ENCODE measurements at places on chromosomes 1 and 21.
A peak's percentile ranks its signal among the peaks of the same experiment; 100 is the strongest.

DNA sequence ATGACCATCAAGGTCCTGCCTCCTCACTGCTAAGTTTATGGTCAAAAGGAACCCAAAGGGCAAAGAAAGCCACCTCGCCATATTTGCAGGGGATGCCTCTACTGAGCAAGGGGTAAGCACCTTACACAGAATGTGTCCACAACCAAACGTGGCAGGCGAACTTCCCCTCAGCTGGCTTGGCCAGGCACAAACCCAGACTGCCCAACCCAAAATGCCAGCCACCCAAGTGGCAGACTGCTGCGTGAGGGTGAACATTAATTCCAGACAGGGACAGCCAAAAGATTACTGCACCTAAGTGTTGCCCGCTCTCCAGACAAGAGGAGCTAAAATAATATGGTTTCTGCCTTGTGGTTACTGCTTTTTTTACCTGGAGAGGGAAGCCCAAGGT lies 16.0 kb downstream of the ZNF697 start:
- no peak for DNase-seq

DNA sequence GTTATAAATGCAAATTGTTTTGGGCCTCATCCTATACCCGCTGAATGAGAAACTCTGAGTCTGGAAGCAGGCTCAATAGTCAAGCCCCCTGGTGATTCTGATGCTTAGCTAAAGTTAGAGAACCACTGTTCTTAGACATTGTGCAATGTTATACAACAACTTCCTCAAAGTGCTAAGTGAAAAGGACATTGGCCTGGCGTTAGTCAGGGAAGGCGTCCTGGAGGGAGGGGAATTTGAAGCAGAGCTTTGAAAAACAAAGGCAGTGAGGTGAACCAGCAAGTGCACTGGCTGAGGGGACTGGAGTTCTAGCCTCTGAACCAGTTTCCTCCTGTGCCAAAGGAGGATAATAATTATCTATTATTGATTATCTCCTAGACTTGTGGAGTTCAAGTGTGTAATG lies 5.1 kb downstream of the CD1D start:
- peak; percentile 11 for DNase-seq

- no peak for DNase-seq
Measured at GRCh38 chr1:201346337-201346939, 31.0 kb downstream of the TNNT2 start.

DNA sequence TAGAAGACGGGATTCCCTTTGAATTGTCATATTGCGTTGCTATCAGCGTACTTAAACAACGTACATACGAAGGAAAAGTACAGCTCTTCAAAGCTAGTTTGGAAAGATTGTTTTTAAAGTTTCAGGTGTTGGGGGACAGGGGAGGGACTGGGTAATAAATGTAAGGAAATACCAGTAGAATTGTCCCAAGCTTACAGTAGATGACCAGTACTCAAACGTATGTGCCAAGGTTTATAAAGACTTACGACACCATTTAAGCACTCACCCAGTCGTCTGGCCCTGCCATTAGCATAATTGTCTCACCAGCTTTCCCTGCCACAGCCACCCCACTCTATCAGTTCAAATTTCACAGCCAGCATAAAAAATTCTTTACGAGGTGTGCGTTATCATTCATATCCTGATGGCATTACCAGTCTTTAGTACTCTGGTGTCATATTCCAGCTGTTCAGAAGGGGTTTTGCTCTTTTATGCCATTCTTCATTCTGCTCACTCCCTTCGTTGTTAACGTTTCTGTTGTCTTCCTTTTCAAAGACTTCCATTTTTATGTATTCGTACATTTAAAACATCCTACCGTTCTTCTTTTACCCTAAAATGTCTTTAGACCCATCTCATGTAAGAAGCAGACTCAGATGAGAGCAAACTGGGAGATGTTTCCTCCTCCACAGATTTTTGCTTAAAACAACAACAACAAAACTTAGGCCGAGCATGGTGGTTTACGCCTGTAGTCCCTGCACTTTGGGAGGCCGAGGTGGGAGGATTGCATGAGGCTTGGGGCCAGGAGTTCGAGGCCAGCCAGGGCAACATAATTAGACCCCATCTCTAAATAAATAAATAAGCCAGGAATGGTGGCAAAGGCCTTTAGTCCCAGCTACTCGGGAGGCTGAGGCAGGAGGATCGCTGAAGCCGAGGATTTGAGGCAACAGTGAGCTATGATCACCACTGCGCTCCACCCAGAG lies 1.0 kb upstream of the HP1BP3 start:
- DNase-seq = no peak

GRCh38 chr21:33993286-33994231 lies 78.0 kb upstream of the ATP5PO start:
- DNase-seq = no peak

DNA sequence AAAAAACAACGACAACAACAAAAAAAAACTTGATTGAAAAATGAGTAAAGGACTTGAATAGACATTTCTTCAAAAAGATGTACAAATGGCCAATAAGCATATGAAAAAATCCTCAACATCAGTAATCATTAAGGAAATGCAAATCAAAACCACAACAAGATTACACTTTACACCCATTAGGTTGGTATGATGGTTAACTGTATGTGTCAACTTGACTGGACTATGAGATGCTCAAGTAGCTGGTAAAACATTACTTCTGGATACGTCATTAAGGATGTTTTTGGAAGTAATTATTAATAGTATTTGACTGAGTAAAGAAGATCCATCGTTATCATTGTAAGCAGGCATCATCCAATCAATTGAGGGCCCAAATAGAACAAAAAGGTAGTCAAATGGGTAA lies 34.9 kb upstream of the LYPLAL1 start:
- no peak for DNase-seq

GRCh38 chr1:119318466-119319309 lies 49.9 kb upstream of the HAO2 start:
- DNase-seq = no peak

- DNase-seq = peak; percentile 47
Measured at GRCh38 chr1:211738096-211738690, 62.8 kb upstream of the NEK2 start.

GRCh38 chr1:58465825-58466629 lies 80.5 kb downstream of the OMA1 start:
- no peak for DNase-seq

DNA sequence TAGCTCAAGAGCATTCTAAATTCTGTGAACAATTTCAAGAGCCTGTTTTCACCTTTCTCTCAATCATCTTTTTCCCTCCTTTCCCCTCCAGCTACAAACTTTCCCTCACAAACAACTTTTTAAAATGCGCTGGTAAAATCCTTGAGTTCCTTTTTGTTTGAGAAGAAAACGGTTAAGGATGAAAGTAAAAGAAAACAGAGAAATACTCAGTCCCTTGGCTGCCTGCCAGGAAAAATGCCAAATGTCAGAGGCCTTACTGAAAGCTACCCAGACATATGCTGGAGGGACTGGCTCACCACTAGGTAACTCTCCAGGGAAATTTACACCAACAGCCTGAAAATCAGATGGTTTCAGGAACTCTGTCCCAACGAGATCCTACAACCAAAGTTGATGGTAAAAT lies 11.0 kb upstream of the SERBP1 start:
- peak; percentile 38 for DNase-seq

- DNase-seq = no peak
Measured at GRCh38 chr1:115238336-115239147, 99.5 kb downstream of the NGF start.

DNA sequence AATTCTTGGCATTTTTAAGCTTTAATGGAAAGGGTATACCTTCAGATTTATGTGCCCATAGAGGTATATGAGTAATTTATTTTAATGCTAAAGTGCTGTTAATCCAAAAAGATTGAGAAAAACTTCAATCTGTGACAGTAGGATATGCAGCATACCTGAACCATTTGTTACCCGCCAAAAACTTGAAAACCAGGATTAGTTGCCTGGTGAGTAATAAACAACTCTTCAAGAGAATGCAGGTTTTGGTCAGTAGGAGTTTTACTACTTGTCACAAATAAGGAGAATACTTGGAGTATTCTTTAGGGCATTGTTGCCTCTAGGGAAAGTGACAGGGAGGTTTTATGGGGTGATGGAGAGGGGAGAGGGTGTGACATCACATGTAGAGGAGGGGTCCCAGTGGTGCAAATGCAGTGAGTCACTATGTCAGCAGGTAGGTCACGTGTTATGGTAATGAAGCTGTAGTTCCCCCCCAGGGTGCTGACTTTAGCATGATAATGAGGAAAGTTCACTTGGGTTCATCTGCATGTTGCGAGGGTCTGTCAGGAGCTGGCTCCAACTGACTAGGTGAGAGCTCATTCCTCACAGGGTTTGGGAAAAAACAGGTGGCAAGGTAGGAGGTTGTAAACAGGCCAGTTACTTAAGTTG lies 23.1 kb downstream of the USP25 start:
- DNase-seq = no peak

GRCh38 chr1:193069748-193070385 lies 10.5 kb downstream of the RO60 start:
- DNase-seq = no peak

- no peak for DNase-seq
Measured at GRCh38 chr1:89698624-89699023, 65.7 kb downstream of the LRRC8C start.

DNA sequence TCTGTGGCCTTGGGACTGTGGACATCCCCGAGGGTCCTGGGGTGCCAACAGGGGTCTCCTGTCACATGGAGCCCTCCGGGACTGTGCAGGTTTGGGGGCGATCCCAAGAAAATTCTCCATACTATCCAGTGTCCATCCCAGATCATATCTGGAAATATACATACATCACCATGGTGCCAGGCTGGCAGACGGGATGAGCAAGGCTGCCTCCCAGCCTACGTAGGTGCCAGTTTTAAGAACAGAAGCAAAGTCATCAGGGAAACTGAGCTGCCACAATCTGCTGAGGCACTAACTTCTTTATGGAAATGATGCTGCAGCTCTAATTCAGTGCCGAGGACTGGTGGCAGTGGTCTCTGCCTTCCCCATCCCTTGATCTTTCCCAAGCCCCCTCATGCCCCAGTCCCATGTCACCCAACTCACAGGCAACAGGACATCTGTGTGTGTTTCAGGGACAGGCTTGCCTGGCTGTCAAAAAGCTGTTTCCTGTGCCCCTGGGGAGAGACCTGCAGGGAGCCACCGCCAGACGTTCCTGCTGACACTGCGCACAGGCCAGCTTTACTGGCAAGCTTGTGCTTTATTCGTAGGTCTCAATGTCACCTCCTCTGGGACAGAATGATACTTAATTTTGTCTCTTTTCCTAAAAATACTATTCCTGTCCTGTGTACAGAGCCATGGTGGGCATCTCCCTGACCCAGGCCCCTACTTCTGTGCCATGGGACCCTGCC lies 15.5 kb downstream of the TEX35 start:
- no peak for DNase-seq

- DNase-seq = no peak
Measured at GRCh38 chr1:19006837-19007271, 50.4 kb upstream of the IFFO2 start.

- no peak for DNase-seq
Measured at GRCh38 chr1:184422490-184423233, 35.8 kb downstream of the C1orf21 start.

DNA sequence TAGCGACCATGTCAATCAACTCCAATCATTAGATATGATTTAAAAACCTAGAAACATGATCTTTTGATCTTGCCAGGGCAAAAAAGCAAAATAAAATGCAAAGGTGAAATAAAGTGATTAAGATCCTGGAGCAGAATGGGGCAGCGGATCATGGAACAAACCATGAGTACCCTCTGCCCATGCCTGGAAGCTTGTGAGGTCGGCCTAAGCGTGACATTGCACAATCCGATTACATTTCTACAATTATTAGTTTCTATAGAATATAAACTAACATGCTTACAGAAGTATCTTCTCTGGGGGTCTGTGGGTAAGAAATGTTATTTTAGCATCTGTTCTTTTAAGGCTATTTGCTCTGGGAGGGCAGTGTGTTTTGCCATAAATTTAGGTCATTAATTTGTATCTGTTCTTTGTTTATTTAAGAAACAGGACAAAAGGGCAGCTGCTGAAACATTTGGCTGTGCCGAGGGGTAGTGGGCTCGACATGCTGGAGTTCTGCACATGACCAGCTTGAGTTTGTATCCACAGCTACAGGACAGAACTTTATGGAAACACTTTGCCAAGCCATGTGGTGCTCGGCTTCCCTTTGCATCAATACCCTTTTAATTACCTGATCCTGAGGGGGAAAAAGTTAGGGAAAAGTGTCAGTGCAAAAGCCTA lies 55.9 kb downstream of the ZBTB18 start:
- no peak for DNase-seq

DNA sequence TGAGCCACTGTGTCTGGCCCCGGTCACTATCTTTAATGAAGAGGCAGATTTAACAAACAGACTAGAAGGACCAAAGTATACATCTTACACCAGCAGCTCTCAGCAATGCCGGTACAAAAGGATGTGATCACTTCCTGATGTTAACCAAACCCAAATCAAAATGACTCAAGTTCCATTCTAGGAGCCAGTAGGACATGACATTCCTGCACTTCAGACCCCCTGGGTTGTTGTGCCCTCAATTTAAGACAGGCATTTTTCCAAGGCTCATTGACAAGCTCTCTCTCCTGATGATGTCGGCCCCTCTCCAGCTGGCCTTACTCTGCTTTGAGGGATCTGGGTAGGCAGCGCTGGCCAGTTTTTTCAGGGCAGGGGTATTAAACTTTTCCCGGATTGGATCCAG lies 35.1 kb downstream of the YARS1 start:
- peak; percentile 1 for DNase-seq

DNA sequence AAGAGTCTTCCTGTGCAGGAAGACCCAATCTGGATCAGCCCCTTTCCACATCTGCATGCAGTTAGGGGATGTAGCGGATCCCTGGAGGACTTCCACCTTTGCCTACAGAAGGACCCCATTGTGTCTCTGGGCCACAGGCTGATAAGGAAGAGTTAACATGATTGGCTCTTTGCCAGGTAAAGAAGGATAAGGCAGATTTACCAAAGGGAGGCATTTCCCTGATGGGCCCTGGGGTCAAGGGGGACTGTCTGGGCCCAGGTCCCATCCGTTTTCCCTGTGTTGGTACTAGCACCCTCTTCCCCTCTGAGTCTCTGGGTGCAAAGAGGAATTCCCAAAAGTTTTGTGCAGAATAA lies 29.1 kb downstream of the SLC26A9 start:
- no peak for DNase-seq

DNA sequence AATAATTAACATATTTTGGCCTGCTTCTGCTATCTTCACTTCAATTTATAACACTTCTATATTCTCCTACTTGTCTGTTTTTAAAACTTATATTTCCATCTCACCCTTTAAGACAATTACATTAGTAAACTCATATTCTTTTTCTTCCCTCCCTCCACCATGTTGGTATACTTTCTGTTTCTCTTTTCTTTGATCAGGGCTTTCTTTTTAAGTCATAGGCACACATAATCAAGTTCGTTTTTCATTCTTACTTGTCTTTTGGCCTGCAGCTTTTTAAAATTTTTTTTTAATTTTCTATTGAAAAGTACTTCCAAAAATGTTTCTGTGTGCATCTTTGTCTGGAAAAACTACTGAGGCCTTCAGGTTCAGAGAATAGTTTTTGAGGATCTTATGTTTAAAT lies 2.3 kb downstream of the PYHIN1 start:
- no peak for DNase-seq

DNA sequence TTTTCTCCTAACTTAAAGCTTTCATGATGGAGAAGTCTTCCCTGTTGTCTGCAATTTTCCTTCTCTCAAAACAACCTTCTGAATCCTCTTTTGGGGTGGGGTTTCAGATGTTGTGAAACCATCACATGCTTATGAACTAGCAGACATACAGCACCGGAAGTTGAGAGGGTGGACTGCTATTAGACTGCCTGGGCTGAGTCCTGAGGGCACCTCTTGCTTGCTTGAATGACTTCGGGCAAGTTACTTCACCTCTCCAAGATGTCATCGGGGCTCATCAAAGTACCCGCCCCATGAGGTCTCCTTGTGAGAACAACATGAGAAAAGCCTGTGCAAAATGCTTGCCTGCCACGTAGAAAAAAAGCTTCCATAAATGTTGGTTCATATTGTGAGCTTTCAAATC lies 89.6 kb downstream of the CCDC185 start:
- DNase-seq = no peak

- DNase-seq = no peak
Measured at GRCh38 chr1:2840036-2840809, 38.7 kb upstream of the TTC34 start.

Measured in midbrain (tissue), 1 donor.